ENCODE measurements at places on chromosomes 12 and 14. TPM values are rescaled to one million over a fixed set of nuclear protein-coding genes. Genes with fewer than 3 reads are reported as not detected.

DNA sequence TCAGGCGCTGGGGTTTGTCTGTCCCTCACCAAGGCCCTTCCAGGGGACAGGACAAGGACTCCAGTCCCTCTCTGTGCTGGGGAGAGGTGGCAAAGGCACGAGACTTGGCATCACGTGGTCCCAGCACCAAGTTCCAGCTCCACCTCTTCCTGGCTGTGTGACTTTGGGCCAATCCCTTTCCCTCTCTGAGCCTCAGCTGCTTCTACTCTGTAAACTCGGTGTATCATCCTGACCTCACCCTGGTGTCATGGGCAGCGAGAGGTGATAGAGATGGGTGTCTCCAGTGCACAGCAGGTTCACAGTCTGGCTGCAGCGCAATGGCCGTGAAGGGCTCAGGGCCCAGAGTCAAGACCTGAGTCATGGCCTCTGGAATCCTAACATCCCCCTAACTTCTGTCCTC lies 54.0 kb downstream of the MVK start:
- no peak for DNase-seq

The GNB3 gene
- total RNA-seq = 0.50 TPM

DNA sequence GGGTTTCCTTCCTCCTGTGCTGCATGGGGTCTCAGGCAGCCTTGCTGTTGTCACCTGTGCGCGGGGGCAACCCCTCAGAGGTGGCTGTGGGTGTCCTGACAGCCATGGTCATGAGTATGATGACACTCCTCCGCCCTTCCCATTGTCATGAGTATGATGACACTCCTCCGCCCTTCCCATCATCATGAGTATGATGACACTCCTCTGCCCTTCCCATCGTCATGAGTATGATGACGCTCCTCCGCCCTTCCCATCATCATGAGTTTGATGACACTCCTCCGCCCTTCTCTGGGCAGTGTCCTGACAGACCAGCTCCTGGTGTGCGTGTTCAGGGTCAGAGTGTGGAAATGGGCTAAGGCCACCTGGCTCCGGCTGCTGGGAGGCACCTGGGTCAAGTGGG lies 40.0 kb downstream of the FBRSL1 start:
- no peak for DNase-seq

DNA sequence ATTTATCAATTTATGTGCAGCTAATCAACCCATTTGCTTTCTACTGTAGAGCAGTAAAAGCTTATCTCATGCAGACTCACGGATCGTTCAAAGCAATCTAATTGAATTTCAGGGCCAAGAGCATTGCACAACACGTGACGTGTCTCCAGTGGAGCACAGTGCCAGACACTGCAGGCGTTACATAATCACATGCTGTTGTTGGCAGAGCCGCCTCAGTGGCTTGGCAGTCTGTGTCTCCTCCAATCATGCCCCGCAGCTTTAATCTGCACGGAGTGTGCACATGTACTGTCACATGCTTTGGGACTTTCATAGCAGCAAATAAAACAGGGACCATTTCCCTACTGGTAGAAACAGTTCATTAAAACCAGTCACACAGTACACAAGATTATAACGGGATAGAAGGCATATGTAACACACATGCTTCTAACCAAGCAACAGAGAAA lies 309.3 kb downstream of the ITPR2 start:
- DNase-seq = no peak

GRCh38 chr14:98867726-98868125 lies 404.3 kb downstream of the BCL11B start:
- no peak for DNase-seq
